ENCODE measurements at places on chromosomes 7 and 10.

DNA sequence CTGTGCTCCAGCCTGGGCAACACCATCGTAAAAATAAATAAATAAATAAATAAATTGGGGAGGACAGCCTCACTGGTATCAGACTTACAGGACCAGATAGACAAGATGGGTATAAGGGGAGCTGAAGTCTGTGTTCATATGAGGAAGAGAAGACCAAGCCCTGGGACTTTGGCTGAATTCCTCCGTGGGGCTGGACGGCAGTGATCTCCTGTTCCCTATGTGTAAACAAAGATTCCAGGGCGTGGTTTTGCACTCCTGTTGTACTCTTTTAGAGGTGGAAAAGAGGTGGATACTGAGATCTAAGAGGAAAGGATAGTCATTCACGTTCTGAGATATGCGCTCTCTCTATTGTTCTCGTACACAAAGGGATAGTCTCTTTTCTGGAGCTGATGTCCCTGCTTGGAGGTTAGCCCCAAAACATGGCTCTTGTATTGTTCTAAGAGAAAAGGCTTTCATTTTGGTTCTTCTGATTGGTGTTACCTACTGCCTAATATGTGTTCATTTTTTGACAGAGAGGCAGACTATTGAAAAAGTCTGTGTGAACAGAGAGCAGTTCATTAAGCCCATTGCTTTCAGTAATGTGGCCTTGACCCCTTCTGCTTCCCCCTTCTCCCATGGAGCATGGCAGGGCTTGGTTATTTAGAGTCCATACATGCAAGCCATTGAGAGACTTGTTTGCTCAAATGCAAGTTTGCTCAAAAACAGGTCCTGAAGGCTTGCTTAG, 12.3 kb downstream of the KCTD7 start:
- DNase-seq = no peak

GRCh38 chr7:145644426-145645134, 472.0 kb upstream of the CNTNAP2 start:
- no peak for DNase-seq

DNA sequence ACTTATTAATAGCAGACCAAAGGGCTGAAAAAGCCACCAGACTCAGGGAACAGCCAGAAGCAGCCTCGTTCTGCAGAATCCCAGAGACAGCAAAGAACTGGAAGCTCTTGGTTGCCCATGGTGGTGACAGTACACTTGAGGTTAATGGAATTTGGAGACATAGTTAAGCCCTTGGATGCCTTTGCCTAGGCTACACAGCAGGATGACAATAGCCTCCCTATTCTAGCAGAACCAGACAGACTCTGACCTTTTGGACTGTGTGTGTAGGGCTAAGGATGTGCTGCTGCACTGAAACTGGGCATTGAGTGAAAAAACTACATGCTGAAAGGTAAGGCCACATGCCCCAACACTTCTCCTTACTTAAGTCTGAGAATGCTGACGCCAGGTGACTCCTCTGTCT, 22.7 kb downstream of the OTUD1 start:
- DNase-seq = no peak

GRCh38 chr10:4514445-4515108, 311.4 kb upstream of the AKR1E2 start:
- no peak for DNase-seq

- DNase-seq = no peak
These were observed 750.7 kb downstream of the MAGI2 start for GRCh38 chr7:78702770-78703169.

- no peak for DNase-seq
These were observed 208.6 kb downstream of the ADAM12 start for GRCh38 chr10:126179637-126180036.

DNA sequence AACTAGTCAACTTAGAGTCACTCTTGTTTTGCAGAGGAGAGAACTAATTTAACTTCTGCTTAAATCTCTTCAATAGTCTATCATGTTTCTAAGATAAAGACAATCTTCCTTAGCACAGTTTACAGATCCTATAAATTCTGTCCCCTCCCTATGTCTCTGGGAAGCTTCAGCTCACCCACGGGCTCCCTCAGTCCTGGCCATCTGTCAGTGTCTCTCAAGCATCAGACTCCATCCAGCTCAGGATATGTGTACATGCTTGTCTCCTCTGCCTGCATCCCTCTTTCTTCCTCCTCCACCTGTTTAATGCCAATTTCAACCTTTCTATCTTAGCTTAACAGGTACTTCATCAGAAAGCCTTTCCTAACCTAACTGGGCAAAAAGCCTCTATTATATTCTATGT, 177.1 kb upstream of the PTER start:
- DNase-seq = no peak

DNA sequence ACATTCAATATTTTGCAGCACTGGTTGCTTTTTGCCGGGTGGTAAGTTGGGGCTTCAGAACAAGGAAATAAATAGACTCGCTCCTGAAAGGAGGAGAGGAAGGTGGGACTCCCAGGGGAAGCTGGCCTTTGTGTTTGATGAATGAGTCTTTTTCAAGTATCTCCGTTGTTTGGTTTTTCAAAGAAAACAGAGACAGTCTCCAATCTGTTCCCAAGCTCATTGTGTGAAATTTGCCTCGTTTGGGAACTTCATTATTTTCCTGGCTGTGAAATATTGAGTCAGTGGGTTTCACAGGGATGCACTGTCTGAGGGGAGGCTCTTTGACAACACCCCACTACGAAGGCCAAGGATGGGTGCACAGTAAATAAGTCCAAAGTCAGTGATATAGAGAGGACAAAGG, 38.7 kb upstream of the KIAA1217 start:
- DNase-seq = no peak

DNA sequence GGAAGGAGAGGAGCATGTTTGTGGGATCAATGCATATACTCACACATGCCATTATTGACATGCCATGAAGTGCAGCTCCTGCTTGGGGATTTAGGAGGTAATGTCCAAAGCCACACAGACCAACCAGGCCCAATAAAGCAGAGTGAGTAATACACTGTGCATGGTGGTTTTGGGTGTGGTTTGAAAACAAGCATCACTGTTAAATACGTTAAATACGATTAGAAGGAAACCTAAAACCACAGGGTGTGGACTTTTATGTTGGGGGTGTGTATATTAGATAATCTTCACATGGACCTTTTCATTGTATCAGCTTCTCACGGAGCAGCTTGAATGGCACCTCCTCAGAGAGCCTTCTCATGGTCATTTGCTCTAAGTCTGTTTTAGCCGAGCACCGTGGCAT, 10.4 kb upstream of the EIF3A start:
- no peak for DNase-seq

GRCh38 chr7:128446306-128446705, 9.4 kb upstream of the HILPDA start:
- no peak for DNase-seq

GRCh38 chr7:149714081-149714909, 59.1 kb downstream of the ZNF467 start:
- peak; percentile 100 for DNase-seq

DNA sequence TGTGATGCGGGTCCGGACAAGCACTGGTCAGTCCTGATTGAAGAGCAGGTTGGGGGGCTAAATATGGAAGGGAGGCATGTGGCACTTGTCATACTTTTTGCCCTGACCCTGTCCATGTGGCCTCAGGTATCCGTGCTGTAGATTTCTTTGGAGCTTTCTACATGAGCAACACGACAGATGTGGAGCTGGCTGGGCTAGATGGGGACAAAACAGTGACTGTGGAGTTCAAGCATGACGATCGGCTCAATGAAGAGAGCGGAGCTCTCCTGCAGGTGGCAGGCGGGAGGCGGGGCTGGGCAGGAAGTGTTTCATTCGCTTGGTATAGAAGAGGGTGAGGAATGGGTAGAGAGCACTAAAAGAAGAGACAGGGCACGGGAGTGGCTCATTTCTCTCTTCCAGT, 13.0 kb upstream of the CHCHD1 start:
- DNase-seq = no peak

GRCh38 chr7:147992698-147993097, 597.9 kb upstream of the C7orf33 start:
- no peak for DNase-seq

GRCh38 chr10:115909962-115910731, 362.9 kb downstream of the GFRA1 start:
- DNase-seq = no peak

DNA sequence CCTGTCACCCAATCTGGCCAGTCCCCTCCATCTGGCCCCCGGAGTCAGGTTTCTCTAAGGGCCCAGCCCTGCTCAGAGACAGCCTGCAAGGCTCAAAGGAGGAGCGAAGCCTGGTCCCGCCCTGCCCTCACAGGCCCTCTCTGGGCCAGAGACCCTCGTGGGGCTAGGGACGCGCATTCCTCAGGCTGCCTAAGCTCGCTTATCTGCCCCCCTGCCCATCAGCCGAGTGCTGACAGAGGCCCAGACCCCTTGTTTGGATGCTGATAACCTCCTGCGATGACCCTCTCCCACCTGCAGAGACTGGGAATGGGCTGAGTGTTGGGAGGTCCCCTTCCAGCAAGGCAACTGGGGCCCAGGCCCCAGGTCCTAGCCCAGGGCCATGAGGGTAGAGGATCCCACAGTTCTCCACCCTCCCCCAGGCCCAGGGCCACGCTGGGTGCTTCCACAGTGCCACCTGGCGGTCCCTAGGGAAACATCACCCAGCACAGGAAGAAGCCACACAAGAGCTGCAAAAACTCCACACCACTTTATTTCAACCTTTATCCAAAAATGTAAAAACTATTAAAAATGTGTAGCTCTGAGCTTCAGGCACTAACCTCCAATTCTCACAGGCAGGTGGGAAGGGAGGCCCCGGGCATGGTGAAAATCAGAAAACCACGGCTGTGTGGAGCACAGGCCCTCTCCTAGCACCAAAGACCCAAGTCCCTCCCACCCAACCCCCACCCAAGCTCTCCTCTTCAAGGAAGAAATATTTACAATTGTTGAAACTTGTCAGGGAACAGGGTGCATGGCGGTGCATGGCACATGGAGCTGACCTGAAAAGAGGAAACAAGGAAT, 2.2 kb downstream of the NPM3 start:
- DNase-seq = peak; percentile 89

DNA sequence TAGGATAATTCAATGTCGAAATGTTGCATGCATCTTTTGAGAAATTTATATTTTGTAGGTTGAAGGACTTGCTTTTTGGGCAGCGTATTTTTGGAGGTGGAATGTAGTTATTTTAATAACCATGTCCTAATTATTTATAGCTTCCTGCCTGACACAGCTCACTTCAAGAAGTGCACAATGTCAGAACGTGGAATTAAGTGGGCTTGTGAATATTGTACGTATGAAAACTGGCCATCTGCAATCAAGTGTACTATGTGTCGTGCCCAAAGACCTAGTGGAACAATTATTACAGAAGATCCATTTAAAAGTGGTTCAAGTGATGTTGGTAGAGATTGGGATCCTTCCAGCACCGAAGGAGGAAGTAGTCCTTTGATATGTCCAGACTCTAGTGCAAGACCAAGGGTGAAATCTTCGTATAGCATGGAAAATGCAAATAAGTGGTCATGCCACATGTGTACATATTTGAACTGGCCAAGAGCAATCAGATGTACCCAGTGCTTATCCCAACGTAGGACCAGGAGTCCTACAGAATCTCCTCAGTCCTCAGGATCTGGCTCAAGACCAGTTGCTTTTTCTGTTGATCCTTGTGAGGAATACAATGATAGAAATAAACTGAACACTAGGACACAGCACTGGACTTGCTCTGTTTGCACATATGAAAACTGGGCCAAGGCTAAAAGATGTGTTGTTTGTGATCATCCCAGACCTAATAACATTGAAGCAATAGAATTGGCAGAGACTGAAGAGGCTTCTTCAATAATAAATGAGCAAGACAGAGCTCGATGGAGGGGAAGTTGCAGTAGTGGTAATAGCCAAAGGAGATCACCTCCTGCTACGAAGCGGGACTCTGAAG, 620 bp downstream of the ZRANB1 start:
- no peak for DNase-seq

DNA sequence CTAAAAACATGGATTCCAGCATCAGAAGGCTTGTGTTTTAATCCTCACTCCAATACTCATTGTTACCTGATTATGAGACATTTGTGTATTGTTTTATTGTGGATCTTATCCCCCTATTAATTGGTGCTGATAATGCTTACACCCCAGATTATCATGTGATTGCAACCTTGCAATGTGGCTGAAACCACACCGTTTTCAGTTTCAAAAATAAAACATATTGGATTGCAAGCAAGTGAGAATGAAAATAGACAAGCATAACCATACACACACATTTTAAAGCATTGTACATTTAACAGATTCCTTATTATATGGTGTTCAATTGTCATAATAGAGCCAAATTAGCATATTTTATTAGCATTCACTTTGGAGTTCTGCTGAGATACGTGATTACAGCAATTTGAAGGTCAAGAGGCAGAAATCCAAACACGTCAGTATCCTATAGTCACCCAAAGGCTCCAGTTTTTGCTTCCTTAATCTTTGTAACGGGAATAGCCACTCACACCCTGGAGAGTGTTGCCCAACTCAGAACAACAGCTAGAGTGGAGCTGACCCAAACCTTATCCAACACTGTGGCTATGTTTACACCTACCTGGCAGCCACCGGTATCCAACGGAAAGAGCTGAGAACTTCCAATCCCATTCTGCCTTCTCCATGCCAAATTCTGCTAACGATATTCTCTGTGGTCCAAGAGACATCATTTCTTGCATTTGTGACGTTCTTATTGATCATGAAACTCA, 317.1 kb upstream of the KLF6 start:
- no peak for DNase-seq

DNA sequence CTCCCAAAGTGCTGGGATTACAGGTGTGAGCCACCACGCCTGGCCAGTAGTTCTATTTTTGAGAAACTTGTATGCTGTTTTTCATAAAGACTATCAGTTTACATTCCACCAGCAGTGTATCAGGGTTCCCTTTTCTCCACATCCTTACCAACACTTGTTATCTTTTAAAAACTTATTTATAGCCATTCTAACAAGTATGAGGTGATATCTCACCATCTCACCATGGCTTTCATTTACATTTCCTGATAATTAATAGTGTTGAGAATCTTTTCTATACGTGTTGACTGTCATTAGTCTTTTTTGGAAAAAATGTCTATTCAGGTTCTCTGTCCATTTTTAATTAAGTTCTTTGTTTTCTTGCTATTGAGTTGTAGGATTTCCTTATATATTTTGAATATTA, 416.1 kb downstream of the NEBL start:
- DNase-seq = no peak

DNA sequence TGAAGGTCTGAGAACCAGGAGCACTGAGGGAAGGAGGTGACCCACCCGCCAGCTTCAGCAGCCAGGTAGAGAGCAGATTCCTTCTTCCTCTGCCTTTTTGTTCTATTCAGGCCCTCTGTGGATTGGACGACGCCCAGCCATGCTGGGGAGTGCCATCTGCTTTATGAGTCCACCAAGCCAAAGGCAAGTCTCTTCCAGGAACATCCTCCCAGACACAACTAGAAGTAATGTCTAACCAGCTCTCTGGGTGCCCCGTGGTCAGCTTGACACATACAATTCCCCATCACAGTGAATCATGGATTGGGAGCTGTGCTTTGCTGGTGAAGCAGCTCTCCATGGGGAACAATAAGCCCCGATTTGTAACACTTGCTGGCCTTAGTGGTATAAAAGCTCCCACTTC, 125.2 kb downstream of the CCDC3 start:
- DNase-seq = no peak

Measured in HEK293T (cell line).